Endothelial cell of coronary artery (primary cell): ENCODE measurements at places on chromosomes 3 and 15. TPM values are rescaled to one million over a fixed set of nuclear protein-coding genes. Genes with fewer than 3 reads are reported as not detected.

SH2D7 gene
- not detected in 2 replicates for total RNA-seq

DNAH12 gene
- under 0.01 and 0.09 TPM in 2 replicates for total RNA-seq

ADGRG7 gene
- not detected in 2 replicates for total RNA-seq

CYP1A1 gene
- 3.0 and 5.5 TPM in 2 replicates for total RNA-seq

FXR1 gene
- 233 and 287 TPM in 2 replicates for total RNA-seq

SH3GL3 gene
- under 0.01 TPM in 1 of 2 replicates, not detected in the other for total RNA-seq

ZNF502 gene
- total RNA-seq = 3.4 and 4.9 TPM in 2 replicates

HGD gene
- total RNA-seq = 0.27 TPM in 1 of 2 replicates, not detected in the other

TMCO5A gene
- not detected in 2 replicates for total RNA-seq

BAHD1 gene
- 6.7 and 8.2 TPM in 2 replicates for total RNA-seq

ZBBX gene
- 0.09 TPM in 1 of 2 replicates, not detected in the other for total RNA-seq

TEX55 gene
- not detected in 2 replicates for total RNA-seq

STAC gene
- total RNA-seq = 0.18 and 0.75 TPM in 2 replicates

MDFIC2 gene
- not detected in 2 replicates for total RNA-seq

CDC25A gene
- 5.9 and 12.4 TPM in 2 replicates for total RNA-seq

CLDN18 gene
- not detected in 2 replicates for total RNA-seq

HYAL1 gene
- 0.99 and 1.8 TPM in 2 replicates for total RNA-seq

EFHB gene
- 0.27 and 0.28 TPM in 2 replicates for total RNA-seq

LRRC2 gene
- total RNA-seq = under 0.01 and 0.09 TPM in 2 replicates

MYRIP gene
- total RNA-seq = 5.5 and 8.3 TPM in 2 replicates

EPHA3 gene
- total RNA-seq = 1.7 TPM in 1 of 2 replicates, not detected in the other

REC114 gene
- total RNA-seq = not detected in 2 replicates

SRGAP3 gene
- under 0.01 and 0.18 TPM in 2 replicates for total RNA-seq

CFAP100 gene
- total RNA-seq = not detected in 2 replicates

PXYLP1 gene
- 0.90 and 3.9 TPM in 2 replicates for total RNA-seq

SPATA12 gene
- total RNA-seq = 0.09 and 0.18 TPM in 2 replicates

RLBP1 gene
- total RNA-seq = not detected in 2 replicates

CHL1 gene
- not detected in 2 replicates for total RNA-seq

CGNL1 gene
- total RNA-seq = 20.9 and 28.3 TPM in 2 replicates

XXYLT1 gene
- total RNA-seq = 34.1 and 35.3 TPM in 2 replicates

CCDC39 gene
- total RNA-seq = under 0.01 TPM in 1 of 2 replicates, not detected in the other

ADAMTS17 gene
- total RNA-seq = 0.36 and 0.75 TPM in 2 replicates

LOXL1 gene
- total RNA-seq = 4.1 and 20.2 TPM in 2 replicates
